Cerebellar nuclear complex (tissue), 1 donor: ENCODE measurements at places on chromosomes 3 and 15.

GRCh38 chr15:50248994-50249582 is 16.4 kb downstream of the HDC start:
- DNase-seq, result no peak

DNA sequence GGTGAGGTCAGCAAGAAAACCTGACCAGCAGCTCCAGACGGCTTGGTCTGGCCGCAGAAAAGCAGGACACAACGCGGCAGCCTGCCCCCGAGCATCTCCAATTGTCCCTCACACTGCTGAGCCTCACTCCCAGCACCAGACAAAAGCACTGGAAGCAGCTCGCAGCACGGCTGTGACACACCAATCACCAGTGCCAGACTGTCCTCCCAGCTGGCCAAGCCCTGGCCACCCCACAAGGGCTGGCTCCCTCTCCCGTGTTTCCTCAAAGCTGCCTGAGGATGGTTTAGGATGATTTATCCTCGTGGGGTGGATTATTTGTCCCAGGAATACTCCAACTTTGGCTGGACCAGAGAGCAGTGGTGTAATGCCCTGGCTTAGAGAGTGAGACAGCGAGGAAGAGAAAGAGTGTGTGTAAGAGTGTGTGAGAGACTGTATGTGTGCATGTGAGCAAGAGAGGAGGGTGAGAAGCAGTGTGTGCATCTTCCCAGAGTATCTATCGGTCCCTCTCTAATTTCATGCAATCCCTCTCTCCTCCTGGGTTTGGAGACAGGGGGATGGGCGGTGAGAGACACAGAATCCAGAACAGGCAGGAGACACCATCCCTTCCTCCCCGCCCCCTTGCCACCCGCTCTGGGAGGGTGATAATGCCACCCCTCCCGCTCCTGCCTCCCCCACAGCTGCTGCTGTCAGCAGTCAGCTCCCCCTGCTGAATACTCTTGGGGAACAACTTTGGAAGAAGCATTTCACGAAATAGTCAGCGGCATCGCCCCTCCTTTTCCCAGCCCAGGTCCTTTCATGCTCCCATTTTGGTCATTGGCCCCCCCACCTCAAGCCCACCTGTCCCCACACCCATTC is 34.2 kb downstream of the SEMA5B start:
- DNase-seq, result no peak

DNA sequence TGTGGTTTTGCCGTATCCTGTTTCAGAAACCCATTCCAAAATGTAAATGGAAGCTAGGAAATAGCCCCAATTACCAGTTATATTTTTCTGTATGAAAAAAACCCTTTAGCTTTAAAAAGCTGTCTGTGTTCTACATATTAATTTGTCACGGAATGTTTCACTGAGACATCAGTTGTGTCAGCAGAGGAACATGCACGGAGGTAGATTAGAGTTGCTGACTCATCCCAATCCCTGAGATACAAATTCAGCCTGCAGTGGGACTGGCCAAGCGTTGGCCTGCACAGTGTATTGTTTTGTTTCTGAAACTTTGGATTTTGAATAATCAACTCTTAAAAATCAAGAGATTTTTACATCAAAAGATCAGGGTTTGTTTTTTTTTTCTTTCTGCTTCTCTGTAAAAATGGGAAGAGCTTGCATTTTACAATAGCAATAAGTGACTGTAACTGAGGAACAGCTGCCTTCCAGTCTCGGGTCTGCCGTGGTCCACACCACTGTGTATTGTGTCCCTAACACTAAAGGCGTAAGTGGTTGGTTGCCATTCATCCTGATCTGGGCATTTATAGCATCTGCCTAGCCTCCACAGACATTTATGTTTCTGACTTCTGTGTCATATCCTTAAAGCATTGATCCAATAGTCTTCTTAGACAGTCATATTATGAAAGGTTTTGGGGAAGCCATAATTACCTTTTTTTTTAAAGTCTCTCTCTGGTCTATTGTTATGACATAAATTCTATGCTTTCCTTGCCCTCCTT is 218.1 kb downstream of the ADAMTSL3 start:
- no peak for DNase-seq

DNA sequence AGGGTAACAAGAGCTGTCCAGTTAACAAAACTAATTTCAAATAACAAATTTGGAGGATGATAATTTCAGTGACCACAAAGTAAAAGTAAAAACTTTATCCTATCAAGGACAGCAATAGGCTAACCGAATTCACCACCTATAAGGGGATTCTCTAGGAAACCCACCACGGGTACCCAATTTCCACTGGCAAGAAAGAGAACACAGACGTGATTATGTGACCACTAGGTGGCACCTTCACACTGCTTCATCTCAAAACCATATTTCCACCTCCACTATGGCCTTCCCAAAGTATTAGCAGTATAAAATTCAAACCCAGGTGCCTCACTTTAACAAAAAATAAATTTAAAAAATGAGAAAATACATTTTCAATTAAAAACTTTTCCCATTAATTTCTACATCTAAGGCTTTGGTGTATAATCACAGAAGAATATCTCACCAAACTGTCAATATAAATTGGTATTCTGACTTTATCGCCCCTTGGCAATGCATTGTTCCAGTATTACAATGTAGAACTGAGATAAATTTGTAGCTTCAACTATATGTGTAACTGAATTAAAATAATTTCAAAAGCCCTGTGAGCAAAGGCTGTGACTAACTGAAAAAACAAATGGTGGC is 96.5 kb downstream of the FSIP1 start:
- no peak for DNase-seq

GRCh38 chr3:168974617-168975403 is 688.7 kb downstream of the MECOM start:
- no peak for DNase-seq

DNA sequence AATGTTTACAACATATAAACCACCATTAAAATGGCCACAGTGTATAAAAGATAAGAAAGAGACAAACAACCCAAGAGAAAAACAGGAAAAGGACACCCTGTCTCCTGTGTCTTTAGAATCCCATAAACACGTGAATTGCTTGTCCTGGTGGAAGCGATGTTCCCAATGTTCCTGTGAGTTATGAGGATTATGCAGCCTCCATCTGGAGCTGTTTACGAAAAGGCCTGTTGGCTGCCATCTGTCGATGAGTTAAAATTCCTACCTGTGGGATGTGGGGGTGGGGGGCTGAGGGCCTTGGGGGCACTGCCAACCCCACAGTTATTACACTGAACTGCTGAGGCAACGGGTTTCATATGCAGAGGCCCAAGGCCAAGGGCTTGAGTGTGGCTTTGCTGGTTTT is 13.6 kb downstream of the NISCH start:
- DNase-seq, result peak; percentile 81

DNA sequence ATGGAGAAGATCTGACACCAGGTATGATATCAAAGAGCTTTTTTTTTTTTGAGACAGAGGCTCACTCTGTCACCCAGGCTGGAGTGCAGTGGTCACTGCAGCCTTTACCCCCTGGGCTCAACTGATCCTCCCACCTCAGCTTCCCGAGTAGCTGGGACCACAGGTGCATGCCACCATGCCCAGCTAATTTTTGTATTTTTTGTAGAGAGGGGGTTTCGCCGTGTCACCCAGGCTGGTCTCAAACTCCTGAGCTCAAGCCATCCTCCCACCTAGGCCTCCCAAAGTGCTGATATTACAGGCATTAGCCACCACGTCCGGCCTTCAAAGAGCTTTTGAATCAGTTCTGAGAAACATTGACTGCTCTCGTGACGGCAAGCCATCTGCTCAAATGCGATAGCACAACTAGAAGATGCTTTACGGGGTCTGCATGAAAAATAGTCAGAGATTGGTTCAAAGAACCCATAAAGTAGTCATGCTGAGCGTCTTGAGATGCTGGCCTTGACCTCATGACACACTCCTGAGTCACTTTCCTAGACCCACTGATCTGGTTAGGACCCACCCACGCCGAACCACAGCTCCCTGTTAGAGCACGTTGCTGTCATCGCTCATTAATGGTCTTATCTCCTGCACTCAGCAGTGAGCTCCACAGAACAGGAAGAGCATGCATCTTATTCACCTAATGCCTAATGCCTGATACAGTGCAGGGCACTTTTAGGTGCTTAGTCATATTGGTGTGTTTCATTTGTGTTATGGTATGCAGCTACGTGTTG is 57.0 kb upstream of the NR2F2 start:
- DNase-seq, result no peak

GRCh38 chr3:138331143-138331894 is 1.7 kb upstream of the NME9 start:
- DNase-seq, result no peak

- DNase-seq, result no peak
These were observed 24.6 kb upstream of the CORO2B start for GRCh38 chr15:68553994-68554720.

- no peak for DNase-seq
These were observed at the start of gene C2CD4B for GRCh38 chr15:62165104-62165792. Gene C2CD4B (minus strand): TSS chr15:62165285. CDS start chr15:62164984, 301 bp downstream.
